ENCODE measurements at places on chromosomes 5 and 9.

DNA sequence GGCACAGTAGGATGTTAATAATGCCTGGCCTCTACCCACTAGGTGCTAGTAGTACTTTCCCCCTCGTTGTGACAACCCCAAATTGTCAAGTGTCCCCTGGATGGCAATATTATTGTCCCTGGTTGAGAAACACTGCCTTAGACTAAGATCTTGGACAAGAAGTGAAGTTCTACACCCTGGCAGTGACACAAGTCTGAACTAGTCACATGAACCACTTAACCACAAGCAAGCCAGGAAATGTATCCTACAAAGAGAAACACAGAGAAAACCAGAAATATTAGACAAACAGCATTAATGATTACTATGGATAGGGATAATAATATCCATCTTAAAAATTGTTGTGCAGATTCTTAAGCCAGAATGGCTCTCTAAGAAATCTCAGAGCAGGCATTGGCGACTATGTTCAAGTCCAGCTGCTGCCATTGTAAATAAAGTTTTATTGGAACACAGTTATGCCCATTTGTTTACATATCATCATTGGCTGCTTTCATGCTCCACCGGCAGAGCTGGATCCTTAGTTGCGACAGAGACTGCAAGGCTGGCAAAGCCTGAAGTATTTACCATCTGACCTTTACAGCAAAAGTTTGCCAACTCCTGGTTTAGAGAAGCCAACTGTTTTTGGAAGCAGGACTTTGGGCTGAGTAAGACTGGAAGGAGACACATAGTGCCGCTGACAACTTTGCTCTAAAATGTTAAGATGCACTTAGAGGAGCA, 80.8 kb downstream of the NTRK2 start:
- no peak for DNase-seq

GRCh38 chr5:111649516-111649915, 107.5 kb downstream of the NREP start:
- DNase-seq: no peak

- DNase-seq: no peak
Measured at GRCh38 chr5:33748754-33749153, 143.0 kb downstream of the ADAMTS12 start.

- DNase-seq: no peak
Measured at GRCh38 chr5:35830587-35830986, 26.1 kb upstream of the IL7R start.

- peak; percentile 27 for DNase-seq
Measured at GRCh38 chr5:160787240-160787639, 64.8 kb downstream of the ATP10B start.

DNA sequence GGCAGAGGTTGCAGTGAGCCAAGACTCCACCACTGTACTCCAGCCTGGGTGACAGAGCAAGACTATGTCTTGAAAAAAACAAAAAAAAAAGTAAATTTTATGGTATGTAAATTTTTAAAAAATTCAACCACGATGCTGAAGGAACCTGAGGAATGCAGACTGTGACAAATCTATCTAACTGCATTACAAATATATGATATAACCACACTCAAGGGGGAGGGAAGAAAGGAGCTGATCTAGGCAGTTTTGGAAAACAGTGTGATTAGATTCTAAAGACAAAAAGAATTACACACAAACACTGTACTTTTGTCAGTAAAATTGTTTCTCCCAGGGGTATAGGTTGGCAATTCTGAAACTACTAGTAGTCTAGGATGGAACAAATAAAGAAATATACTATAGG, 17.0 kb downstream of the LARS1 start:
- DNase-seq: no peak

- DNase-seq: no peak
Measured at GRCh38 chr9:127506117-127506813, 55.0 kb downstream of the LRSAM1 start.

DNA sequence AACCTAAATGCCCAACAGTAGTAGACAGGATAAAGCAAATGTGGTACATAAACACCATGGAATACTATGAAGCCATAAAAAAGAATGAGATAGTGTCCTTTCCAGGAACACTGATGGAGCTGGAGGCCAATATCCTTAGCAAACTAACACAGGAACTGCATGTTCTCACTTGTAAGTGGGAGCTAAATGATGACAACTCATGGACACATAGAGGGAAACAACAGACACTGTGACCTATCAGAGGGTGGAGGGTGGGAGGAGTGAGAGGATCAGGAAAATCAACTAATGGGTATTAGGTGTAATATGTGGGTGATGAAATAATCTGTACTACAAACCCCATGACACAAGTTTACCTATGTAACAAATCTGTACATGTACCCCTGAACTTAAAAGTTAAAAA, 505.7 kb downstream of the RAB3C start:
- no peak for DNase-seq

GRCh38 chr9:115832031-115832430, 321.6 kb upstream of the PAPPA start:
- DNase-seq: no peak

DNA sequence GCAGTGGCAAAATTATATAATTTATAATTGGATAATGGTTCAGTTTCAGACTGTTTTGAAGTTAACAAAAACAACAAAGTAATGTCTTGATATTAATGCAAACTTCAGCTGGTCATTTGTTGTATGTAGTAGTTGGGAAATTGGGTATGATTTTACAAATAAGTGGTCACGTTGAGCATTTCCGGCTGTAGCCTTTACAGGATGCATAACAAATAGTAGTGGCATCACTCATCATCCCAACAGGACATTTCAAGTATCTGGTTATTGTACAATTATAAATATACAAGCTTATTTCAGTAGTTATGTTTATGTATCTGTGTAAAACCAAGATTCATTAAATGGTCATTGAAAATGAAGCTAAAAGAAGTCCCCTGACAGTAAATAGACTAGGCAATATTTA, 72.9 kb downstream of the SMIM15 start:
- DNase-seq: no peak

Measured in MV-4-11 (cell line).